Tracheal epithelial cell (primary cell): ENCODE measurements at places on chromosomes 3 and 15. TPM values are rescaled to one million over a fixed set of nuclear protein-coding genes. Genes with fewer than 3 reads are reported as not detected.

The DPPA2 gene
- total RNA-seq: not detected in 2 replicates

The UBE2E2 gene
- total RNA-seq: 77.8 and 93.7 TPM in 2 replicates

The ISY1 gene
- total RNA-seq: 13.0 and 23.6 TPM in 2 replicates

The RPS17 gene
- total RNA-seq: 1,998 and 2,404 TPM in 2 replicates

The GHSR gene
- total RNA-seq: not detected in 2 replicates

The LEKR1 gene
- total RNA-seq: under 0.01 TPM in 1 of 2 replicates, not detected in the other

The GPR160 gene
- 1.5 and 6.3 TPM in 2 replicates for total RNA-seq

The BCL6 gene
- 7.9 and 9.9 TPM in 2 replicates for total RNA-seq

The SLC25A36 gene
- total RNA-seq: 95.4 and 110 TPM in 2 replicates
